ENCODE measurements at places on chromosomes 3 and 15.

- no peak overlapping the region for H3K4me3 ChIP-seq
- DNase-seq, result peak; percentile 6
- H3K27ac ChIP-seq, result no peak overlapping the region
- H3K4me1 ChIP-seq, result no peaks in the 10 kb centered on the region
- no peaks in the 10 kb centered on the region for H3K27me3 ChIP-seq
Measured at GRCh38 chr3:36677331-36678007, 86.9 kb downstream of the DCLK3 start.

GRCh38 chr3:183870563-183870962 is 14.1 kb downstream of the PARL start:
- no peak for DNase-seq
- H3K27me3 ChIP-seq, result no peaks in the 10 kb centered on the region
- peaks cover 21% of the 10 kb centered on the region for H3K4me1 ChIP-seq
- no peak overlapping the region for H3K4me3 ChIP-seq
- no peak overlapping the region for H3K27ac ChIP-seq

- no peaks in the 10 kb centered on the region for H3K4me1 ChIP-seq
- DNase-seq, result no peak
- H3K36me3 ChIP-seq, result no peaks in the 10 kb centered on the region
- no peak overlapping the region for H3K4me3 ChIP-seq
- no peaks in the 10 kb centered on the region for H3K27me3 ChIP-seq
- H3K27ac ChIP-seq, result no peak overlapping the region
Measured at GRCh38 chr3:6301626-6302025, 559.3 kb upstream of the GRM7 start.

DNA sequence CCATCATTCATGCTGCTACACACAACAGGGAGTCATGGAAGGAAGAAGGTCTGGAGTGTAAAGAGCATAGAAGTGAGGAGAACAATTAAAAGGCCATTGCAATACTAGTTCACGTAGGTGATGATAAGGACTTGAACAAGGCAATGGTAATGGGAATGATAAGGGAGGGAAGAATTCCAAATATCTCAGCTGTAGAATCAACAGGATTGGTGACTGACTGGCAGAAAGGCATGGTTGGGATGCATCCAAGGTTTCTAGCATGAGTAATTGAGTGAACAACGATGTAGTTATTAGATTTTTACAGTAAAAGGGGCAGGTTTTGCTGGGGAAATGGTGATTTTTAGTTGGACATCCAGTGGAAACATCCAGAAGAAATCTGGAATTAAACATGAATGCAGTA is 2.4 kb upstream of the SEC62 start:
- no peak for DNase-seq
- no peak overlapping the region for H3K4me3 ChIP-seq
- peaks cover 23% of the 10 kb centered on the region for H3K4me1 ChIP-seq
- no peaks in the 10 kb centered on the region for H3K36me3 ChIP-seq

DNA sequence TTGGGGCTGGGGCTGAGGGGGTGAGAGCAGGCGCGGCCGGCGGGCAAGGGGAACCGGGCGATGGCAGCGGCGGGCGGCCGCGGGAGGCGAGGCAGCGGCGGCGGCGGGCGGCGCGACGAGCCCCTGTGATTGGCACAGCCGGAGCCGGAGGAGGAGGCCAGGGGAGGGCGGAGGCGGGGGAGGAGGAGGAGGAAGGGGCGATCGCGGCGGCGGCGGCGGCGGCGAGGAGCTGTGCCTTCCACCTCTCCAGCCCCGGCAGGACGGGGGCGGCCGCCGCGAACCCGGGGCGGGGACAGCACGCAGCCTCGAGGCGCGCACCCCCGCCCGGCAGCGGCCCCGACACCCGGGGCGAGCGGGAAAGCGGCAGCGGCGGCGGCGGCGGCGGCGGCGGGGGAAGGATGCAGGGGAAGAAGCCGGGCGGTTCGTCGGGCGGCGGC is at the start of gene SLCO3A1:
Gene SLCO3A1, plus strand, starts transcription at position 198 of the 437 bp plus-strand sequence.
- H3K36me3 ChIP-seq, result no peaks in the 10 kb centered on the region
- H3K27me3 ChIP-seq, result peaks cover 45% of the 10 kb centered on the region
- H3K4me1 ChIP-seq, result no peaks in the 10 kb centered on the region
- no peak for DNase-seq
- peak within 1 kb of the TSS; percentile 40 for H3K4me3 ChIP-seq

GRCh38 chr15:83927704-83928391 is 273.9 kb downstream of the ADAMTSL3 start:
- peaks cover 30% of the 10 kb centered on the region for H3K4me1 ChIP-seq
- no peaks in the 10 kb centered on the region for H3K27me3 ChIP-seq
- DNase-seq, result no peak
- H3K4me3 ChIP-seq, result no peak overlapping the region
- no peak overlapping the region for H3K27ac ChIP-seq
- H3K36me3 ChIP-seq, result no peaks in the 10 kb centered on the region

DNA sequence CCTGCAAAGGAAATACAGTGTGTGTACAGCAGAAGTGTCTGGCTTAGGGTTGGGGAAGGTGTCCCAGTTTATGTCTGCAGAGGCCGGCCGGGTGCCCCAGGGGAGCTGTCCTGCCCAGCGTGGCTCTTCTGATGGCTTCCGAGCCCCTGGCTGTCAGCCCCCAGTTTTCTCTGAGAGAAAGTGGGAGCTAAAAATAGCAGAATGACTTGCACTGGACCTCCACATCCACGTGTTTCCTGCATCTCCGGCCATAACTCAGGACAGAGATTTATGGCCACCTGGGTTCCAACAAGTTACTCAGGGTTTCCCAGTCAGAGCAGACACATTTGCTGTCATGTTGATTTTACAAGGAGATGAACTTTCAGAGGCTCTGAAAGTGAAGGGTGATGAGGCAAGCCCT is 192.0 kb downstream of the ATP10A start:
- H3K27ac ChIP-seq, result no peak overlapping the region
- H3K4me1 ChIP-seq, result no peaks in the 10 kb centered on the region
- DNase-seq, result no peak
- H3K36me3 ChIP-seq, result no peaks in the 10 kb centered on the region
- no peak overlapping the region for H3K4me3 ChIP-seq
- no peaks in the 10 kb centered on the region for H3K27me3 ChIP-seq

DNA sequence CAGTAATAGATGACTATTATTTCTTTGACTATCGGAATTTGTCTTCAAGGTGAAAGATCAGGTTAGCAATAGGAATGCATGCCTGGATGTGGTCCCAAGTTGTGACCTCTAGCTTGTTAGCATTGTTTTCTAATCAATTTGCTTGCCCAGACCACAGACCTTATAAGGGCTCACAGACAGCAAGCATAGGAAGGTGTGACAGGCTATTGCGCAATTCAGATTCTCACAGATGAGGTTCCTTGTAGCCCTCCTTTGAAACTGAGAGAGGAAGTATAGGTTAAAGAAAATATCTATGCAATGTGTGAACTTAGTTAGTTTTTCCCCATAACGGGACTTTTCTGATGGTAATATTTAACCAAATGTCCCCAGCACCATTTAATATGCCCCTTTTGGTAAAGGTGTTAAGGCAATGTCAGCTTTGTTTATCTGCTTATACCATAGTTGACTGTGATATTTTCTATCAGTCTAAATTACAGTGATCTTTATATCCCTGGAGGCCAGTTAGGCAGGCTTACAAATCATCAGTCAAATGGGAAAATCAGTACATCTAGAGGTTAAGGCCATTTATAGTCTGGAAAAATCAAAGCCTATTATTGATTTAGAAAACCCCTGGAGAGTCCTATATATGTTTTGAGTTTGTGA is 168.1 kb upstream of the MBNL1 start:
- no peak overlapping the region for H3K4me3 ChIP-seq
- no peak overlapping the region for H3K27ac ChIP-seq
- no peaks in the 10 kb centered on the region for H3K4me1 ChIP-seq
- H3K27me3 ChIP-seq, result no peaks in the 10 kb centered on the region
- no peak for DNase-seq

GRCh38 chr3:183991403-183991802 is 26.3 kb downstream of the ABCC5 start:
- H3K4me3 ChIP-seq, result no peak overlapping the region
- H3K27ac ChIP-seq, result peak overlapping the region; percentile 25
- peak; percentile 54 for DNase-seq
- H3K4me1 ChIP-seq, result peaks cover 56% of the 10 kb centered on the region

DNA sequence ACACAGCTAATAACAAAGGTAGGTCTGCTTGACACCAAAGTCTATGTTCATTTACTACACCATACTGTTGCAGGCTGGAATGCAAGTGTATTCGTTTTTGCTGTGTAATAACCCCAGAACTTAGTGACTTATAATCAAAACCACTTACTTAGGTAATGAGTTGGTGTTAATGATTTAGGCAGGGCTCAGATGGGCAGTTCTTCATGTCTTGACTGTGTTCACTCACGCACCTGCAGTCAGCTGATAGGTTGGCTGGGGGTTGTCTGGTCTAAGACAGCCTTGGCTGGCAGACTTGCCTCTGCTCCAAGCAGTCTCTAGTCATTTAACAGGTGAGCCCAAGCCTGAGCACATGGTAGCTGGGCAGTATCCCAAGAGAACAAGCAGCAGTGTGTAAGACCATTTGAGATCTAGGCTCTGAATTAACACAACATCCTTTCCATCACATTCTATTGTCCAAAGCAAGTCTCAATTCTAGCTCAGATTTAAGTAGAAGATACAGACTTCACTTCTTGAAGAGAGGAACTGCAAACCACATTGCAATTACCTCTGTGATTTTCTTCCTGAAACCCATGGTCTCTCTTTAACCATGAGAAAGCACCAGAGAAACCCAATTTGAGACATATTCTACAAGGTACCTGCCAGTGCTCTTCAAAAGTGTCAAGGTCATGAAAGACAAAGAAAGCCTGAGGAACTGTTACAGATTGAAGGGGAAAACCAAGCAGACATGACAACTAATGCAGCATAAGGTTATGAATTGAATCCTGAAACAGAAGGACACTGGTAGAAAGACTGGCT is 13.3 kb upstream of the DCLK3 start:
- no peaks in the 10 kb centered on the region for H3K36me3 ChIP-seq
- H3K27ac ChIP-seq, result no peak overlapping the region
- no peak for DNase-seq
- H3K4me1 ChIP-seq, result peaks cover 11% of the 10 kb centered on the region
- H3K27me3 ChIP-seq, result no peaks in the 10 kb centered on the region
- H3K4me3 ChIP-seq, result no peak overlapping the region

DNA sequence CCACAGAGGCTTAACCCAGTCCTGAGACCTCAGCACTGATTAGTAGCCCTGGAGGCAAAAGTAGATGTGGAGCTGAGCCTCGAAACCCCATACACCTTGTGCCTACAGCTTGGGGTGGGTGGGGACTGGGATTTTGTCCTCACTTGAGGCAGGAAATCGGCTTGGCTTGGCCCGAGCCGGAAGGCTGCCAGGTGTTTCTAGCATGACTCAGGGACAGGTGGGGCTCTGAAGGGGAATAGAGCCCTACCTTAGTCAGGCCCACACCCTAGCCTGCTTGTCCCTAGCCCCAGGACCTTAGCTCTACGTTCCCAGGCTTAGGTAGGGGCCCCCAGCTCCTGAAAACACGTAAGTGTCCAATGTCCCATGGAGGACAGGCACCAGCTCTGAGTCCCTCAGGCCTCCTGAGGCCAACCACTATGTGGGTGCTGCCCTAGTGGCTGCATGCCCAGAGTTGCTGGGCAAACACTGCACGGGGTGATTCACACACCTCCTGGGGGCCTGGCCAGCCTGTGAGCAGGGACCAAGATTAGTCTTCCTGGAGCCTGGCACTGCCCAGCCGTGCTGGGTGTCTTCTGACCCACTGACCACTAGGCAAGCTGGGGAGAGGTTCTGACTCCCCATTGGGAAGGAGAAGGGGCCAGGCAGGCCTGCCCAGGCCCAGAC is 3.1 kb downstream of the MST1R start:
- H3K27me3 ChIP-seq, result peaks cover 3% of the 10 kb centered on the region
- H3K27ac ChIP-seq, result no peak overlapping the region
- no peaks in the 10 kb centered on the region for H3K36me3 ChIP-seq
- H3K4me1 ChIP-seq, result peaks cover 39% of the 10 kb centered on the region

GRCh38 chr3:122104515-122105194 is 49.5 kb downstream of the CD86 start:
- no peak for DNase-seq
- no peak overlapping the region for H3K4me3 ChIP-seq
- no peaks in the 10 kb centered on the region for H3K4me1 ChIP-seq

DNA sequence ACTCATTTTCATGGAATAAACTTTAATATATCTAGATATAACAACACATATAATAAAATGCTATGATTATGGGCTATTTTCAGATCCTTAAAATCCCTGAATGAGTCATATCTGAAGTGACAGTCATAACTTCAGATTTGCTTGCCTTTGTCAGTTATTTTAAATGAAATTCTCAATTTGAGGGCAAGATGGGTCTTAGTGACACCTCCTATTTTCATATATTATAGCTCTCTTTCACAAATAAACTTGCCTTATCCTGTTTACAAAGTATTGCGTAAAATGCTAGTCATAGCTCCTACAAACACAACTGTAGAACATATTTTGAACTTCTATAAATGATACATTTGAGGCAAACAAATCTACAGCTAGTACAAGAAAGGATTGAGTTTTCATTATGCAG is 6.2 kb upstream of the THRB start:
- no peaks in the 10 kb centered on the region for H3K27me3 ChIP-seq
- no peak overlapping the region for H3K4me3 ChIP-seq
- H3K36me3 ChIP-seq, result no peaks in the 10 kb centered on the region
- DNase-seq, result no peak

DNA sequence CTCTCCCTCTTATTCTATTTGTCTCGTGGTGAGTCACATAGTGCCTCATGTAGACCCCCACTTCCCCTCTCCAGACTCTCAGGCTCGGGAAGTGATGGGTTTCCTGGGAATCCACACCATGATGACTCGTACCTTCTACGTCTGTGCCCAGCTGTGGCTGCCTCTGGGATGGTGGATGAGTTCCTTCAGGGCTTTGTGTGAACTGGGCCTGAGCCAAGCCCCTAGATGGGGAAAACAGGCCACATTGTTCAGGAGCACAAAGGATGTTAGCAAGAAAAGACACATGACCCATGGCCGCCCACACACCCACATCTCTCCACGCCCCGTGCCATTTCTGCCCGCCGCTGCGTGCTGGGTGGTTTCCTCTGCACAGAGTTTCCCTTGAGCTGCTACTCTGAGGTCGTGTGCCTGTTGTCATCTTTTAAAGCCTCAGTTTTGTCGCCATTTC is 10.5 kb downstream of the ISG20 start:
- H3K27ac ChIP-seq, result no peak overlapping the region
- H3K4me3 ChIP-seq, result no peak overlapping the region
- peak; percentile 41 for DNase-seq
- H3K27me3 ChIP-seq, result no peaks in the 10 kb centered on the region
- peaks cover 7% of the 10 kb centered on the region for H3K4me1 ChIP-seq

DNA sequence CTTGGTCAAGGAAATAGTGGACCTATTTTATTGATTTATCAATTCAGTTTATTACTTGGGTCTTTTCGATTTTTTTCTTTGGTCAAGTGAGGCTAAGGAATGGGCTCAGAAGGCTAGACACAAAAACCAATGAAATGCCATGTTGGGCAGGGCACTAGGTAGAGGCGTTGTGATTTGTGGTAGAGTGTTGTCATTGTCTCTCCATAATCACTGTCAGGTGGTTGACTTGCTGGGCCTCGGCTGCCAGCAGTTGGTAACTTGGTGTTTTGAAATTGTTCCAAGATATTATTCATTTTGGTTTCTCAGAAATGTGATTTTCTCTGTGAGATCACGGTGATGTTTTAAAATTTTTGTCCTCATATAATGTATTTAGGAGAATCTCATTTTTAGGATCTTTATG is 173.6 kb downstream of the KLHL25 start:
- no peak overlapping the region for H3K4me3 ChIP-seq
- no peaks in the 10 kb centered on the region for H3K36me3 ChIP-seq
- peaks cover 15% of the 10 kb centered on the region for H3K4me1 ChIP-seq
